IMR-90 (cell line): ENCODE measurements at places on chromosomes 5 and 9. TPM values are rescaled to one million over a fixed set of nuclear protein-coding genes. Genes with fewer than 3 reads are reported as not detected.

PPIC gene
- 20.6 and 36.9 TPM in 2 replicates for total RNA-seq

GLRA1 gene
- not detected in 2 replicates for total RNA-seq

PRRX2 gene
- total RNA-seq: 12.7 and 13.1 TPM in 2 replicates

KCNV2 gene
- not detected in 2 replicates for total RNA-seq

PLPP7 gene
- 0.54 and 0.56 TPM in 2 replicates for total RNA-seq

LCN1 gene
- total RNA-seq: not detected in 2 replicates

CXCL14 gene
- total RNA-seq: under 0.01 TPM in 1 of 2 replicates, not detected in the other

TEX48 gene
- total RNA-seq: not detected in 2 replicates

PCDHGB5 gene
- 17.2 and 17.5 TPM in 2 replicates for total RNA-seq

ANAPC2 gene
- total RNA-seq: 9.3 and 9.4 TPM in 2 replicates

AGXT2 gene
- not detected in 2 replicates for total RNA-seq

CD14 gene
- 0.18 TPM in 1 of 2 replicates, not detected in the other for total RNA-seq

ANP32B gene
- total RNA-seq: 3.9 and 9.4 TPM in 2 replicates

NLN gene
- 37.1 and 50.3 TPM in 2 replicates for total RNA-seq

IL13 gene
- total RNA-seq: not detected in 2 replicates

HAVCR1 gene
- not detected in 2 replicates for total RNA-seq

C5orf52 gene
- not detected in 2 replicates for total RNA-seq

LVRN gene
- total RNA-seq: under 0.01 and 0.18 TPM in 2 replicates

CDX1 gene
- total RNA-seq: 0.18 TPM in 1 of 2 replicates, not detected in the other

LCN2 gene
- not detected in 2 replicates for total RNA-seq

PCDHA7 gene
- total RNA-seq: under 0.01 and 0.18 TPM in 2 replicates

CEP78 gene
- total RNA-seq: 18.3 and 21.4 TPM in 2 replicates

ZNF366 gene
- not detected in 2 replicates for total RNA-seq

CCDC180 gene
- total RNA-seq: 0.56 and 0.90 TPM in 2 replicates

MOB3B gene
- under 0.01 TPM in 2 replicates for total RNA-seq

PTGES2 gene
- 90.3 and 107 TPM in 2 replicates for total RNA-seq

FAM78A gene
- under 0.01 and 0.18 TPM in 2 replicates for total RNA-seq

CNTRL gene
- total RNA-seq: 7.3 and 10.6 TPM in 2 replicates

SPINK6 gene
- not detected in 2 replicates for total RNA-seq

ORM2 gene
- not detected in 2 replicates for total RNA-seq
